ENCODE measurements at places on chromosomes 12 and 14.

- no peak for DNase-seq
These were observed 115.4 kb downstream of the ESRRB start for GRCh38 chr14:76491172-76491930.

DNA sequence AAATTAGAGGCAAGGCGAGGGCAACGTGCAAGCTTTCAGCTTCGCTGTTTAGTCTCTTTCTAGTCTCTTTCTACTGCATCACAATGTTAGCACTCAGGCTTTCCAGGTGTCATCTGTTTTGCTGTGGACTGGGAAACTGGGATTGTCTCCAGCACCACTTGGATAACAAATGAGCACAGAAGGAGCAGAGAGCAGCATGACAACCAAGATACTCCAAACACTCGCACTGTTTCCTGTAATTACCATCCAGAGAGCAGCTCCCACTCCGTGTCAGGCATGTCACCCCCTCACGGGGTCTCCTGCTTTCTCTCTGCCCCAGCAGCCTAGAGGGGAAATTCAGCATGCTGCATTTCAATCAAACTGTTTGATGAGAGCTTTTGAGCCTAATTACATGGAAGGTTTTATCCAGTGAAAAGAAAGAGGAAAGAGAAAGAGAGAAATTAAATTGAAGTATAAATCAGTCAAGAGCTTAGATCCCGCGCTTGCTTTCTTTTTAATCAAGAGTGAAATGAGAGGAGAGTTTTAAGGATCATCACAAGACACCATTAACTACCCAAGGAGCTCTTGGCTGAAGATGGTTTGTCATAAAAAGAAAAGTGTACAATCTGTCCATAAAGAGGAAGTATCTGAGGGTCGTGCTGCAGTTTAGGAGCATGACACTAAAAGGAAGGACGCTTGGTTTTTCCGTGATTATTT is 917.7 kb downstream of the DIO2 start:
- no peak for DNase-seq

- no peak for DNase-seq
These were observed 203.4 kb upstream of the DDHD1 start for GRCh38 chr14:53356361-53357150.

DNA sequence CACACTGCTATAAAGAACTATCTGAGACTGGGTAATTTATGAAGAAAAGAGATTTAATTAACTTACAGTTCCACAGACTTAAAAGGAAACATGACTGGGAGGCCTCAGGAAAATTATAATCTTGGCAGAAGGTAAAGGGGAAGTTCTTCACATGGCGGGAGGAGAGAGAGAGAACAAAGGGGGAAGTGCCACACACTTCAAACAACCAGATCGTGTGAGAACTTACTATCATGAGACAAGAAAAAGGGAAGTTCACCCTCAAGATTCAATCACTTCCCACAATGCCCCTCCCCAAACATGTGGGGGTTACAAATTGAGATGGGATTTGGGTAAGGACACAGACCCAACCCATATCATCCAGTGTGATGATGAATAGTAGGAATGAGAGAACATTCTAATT is 366.5 kb downstream of the LRFN5 start:
- DNase-seq, result no peak

GRCh38 chr12:62692884-62693283 is 226.3 kb downstream of the MON2 start:
- no peak for DNase-seq

- peak; percentile 74 for DNase-seq
These were observed 112.0 kb downstream of the SLC15A5 start for GRCh38 chr12:16165506-16165905.

GRCh38 chr14:61456720-61457119 is 135.3 kb downstream of the PRKCH start:
- DNase-seq, result peak; percentile 8

GRCh38 chr12:82461836-82462235 is 103.5 kb downstream of the METTL25 start:
- DNase-seq, result no peak

- DNase-seq, result peak; percentile 97
These were observed 203.6 kb downstream of the NOVA1 start for GRCh38 chr14:26394150-26394810.

- DNase-seq, result no peak
These were observed 33.5 kb upstream of the ADGRD1 start for GRCh38 chr12:130920119-130920703.

Data from NCI-H2081 treated with DMSO at 0.1 percent for 48 hours (cell line).